Lung (tissue), 17 donors: ENCODE measurements at places on chromosomes 2 and 18. TPM values are rescaled to one million over a fixed set of nuclear protein-coding genes. Genes with fewer than 3 reads are reported as not detected.

Gene ABCG8
- 0.80 TPM for total RNA-seq

GRCh38 chr2:132974467-132975095, 304.6 kb upstream of the LYPD1 start:
- H3K27me3 ChIP-seq = no peaks in the 10 kb centered on the region
- H3K36me3 ChIP-seq = no peaks in the 10 kb centered on the region
- no peak overlapping the region for H3K4me3 ChIP-seq
- no peaks in the 10 kb centered on the region for H3K4me1 ChIP-seq

- DNase-seq = no peak
- no peak overlapping the region for H3K27ac ChIP-seq
- H3K4me1 ChIP-seq = no peaks in the 10 kb centered on the region
These were observed 41.4 kb upstream of the ACTR2 start for GRCh38 chr2:65186093-65186868.

- DNase-seq = no peak
- H3K27ac ChIP-seq = no peak overlapping the region
- no peaks in the 10 kb centered on the region for H3K36me3 ChIP-seq
These were observed 73.6 kb downstream of the MAIP1 start for GRCh38 chr2:200028998-200029397.

Gene DSG4
- total RNA-seq = not detected

DNA sequence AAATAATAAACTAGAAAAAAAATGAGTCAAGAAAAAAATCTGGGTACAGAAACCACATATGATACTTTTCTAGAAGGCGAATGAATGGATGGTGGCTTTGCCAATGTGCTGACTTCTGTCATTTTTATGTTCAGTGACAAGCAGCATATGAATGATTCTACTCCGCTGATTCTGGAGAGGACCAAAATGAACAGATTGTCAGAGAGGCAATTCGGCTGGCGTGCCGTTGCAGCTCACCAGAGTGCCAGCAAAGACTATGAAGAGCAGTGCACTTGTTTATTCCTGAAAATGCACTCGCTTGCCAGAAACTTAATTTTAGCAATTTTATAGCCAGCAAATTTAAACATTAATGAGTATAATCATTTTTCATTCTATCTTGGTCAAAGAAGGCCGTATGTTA, 105.9 kb upstream of the NYAP2 start:
- H3K36me3 ChIP-seq = no peaks in the 10 kb centered on the region
- DNase-seq = no peak
- H3K27me3 ChIP-seq = no peaks in the 10 kb centered on the region
- H3K27ac ChIP-seq = no peak overlapping the region
- H3K4me3 ChIP-seq = no peak overlapping the region

DNA sequence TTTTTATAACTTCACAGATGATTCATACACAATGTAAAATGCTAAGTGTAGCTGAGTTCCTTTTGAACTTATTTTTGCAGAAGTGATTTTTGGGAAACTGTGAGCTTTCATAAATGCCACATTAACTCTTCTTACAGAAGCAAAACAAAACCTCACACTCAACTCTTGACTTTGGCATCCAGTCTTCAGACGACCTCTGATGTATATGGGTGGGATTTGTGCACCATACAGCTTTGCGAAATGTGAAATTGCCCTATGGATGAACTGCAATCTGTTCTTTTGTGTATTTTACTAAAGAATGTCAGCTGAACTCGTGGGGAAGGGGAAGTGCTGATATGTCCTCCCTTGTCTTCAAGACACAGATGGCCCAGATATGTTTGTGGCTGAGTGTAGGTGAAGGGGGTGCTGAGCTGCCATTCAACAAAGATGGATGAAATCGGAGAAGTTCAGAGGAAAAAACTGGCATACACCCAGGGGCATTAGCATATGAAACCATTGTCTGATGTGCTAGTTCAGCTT, 218.3 kb downstream of the PTGR3 start:
- H3K4me3 ChIP-seq = no peak overlapping the region
- no peaks in the 10 kb centered on the region for H3K36me3 ChIP-seq
- H3K4me1 ChIP-seq = no peaks in the 10 kb centered on the region
- H3K27me3 ChIP-seq = no peaks in the 10 kb centered on the region
- DNase-seq = peak; percentile 22

DNA sequence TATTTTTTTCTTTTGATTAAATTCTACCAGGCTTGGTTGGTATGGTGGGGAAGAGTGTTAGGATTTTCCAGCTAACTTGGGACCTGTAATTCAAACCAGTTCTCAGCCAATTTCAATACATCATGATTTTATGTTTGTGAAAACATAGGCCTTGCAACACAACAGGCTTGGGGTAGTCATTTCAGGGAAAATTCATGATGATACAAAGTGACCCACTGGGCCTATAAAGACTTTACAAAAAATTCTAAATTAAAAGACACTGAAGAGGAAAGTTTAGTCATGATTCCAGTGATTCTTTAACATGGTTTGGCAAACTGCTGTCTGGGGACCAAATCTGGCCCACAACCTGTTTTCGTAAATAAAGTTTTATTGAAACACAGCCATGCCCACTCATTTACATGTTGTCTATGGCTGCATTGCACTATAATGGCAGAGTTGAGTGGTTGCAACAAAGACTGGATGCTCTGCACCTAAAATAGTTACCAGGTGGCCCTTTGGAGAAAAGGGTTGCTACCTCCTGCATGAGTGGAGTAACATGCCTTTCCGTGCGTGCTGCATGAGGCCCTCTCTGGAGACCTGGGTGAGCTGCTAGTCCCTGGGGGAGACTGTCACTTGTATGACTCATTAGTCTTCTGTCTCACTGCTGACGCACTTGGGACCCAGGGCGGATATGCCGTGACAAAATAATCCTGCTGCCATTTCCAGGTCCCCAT, 73.6 kb downstream of the NPAS2 start:
- H3K4me1 ChIP-seq = no peaks in the 10 kb centered on the region
- no peaks in the 10 kb centered on the region for H3K27me3 ChIP-seq
- H3K27ac ChIP-seq = no peak overlapping the region
- no peaks in the 10 kb centered on the region for H3K36me3 ChIP-seq

DNA sequence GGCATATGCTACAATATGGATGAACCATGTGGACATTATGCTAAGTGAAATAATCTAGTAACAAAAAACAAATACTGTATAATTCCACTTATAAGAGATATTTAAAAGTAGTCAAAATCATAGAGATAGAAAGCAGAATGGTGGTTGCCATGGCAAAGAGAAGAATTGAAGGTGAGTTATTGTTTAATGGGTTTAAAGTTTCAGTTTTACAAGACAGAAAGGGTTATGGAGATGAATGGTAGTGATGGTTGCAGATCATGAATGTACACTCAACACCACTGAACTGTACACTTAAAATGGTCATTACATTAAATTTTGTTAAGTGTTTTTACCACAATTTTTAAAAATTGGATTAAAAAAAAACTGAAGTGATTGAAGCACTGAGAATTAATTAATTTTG, 298.2 kb upstream of the ZC3H15 start:
- no peak overlapping the region for H3K4me3 ChIP-seq
- no peaks in the 10 kb centered on the region for H3K27me3 ChIP-seq
- no peak overlapping the region for H3K27ac ChIP-seq
- no peaks in the 10 kb centered on the region for H3K36me3 ChIP-seq

Gene EFHD1
- 8.6 TPM for total RNA-seq

- H3K27ac ChIP-seq = peak overlapping the region; percentile 100
- H3K36me3 ChIP-seq = no peaks in the 10 kb centered on the region
- H3K4me1 ChIP-seq = peaks cover 5% of the 10 kb centered on the region
- no peak overlapping the region for H3K4me3 ChIP-seq
- no peaks in the 10 kb centered on the region for H3K27me3 ChIP-seq
- DNase-seq = peak; percentile 39
These were observed 1.3 kb upstream of the SP3 start for GRCh38 chr2:173966274-173967098.

Gene CHAC2
- 4.0 TPM for total RNA-seq

Gene HRH4
- total RNA-seq = 0.54 TPM

GRCh38 chr18:38539371-38539770, 973.8 kb upstream of the CELF4 start:
- no peak overlapping the region for H3K4me3 ChIP-seq
- no peak for DNase-seq
- no peak overlapping the region for H3K27ac ChIP-seq
- H3K4me1 ChIP-seq = no peaks in the 10 kb centered on the region
- no peaks in the 10 kb centered on the region for H3K36me3 ChIP-seq
- H3K27me3 ChIP-seq = no peaks in the 10 kb centered on the region

Gene REG1B
- total RNA-seq = not detected

DNA sequence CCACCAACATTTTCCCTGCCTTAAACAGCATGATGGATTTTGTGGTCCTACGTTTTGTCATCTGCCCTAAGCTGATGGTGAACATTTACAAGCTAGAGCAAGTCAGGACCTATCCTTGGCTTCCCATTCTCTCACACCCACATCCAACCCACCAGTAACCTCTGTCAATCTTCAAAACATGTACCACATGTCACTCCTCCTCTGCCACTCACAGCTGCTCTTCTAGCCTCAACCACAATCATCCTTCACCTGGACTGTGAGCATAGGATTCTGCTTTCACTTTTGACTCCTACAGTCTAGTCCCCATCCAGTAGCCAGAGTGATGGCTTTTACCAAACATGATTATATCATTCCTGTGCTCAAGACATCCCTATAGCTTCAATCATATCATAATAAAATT, 279.8 kb upstream of the DLGAP1 start:
- H3K27me3 ChIP-seq = no peaks in the 10 kb centered on the region
- no peaks in the 10 kb centered on the region for H3K36me3 ChIP-seq
- no peak for DNase-seq
- no peak overlapping the region for H3K4me3 ChIP-seq
- H3K4me1 ChIP-seq = no peaks in the 10 kb centered on the region

GRCh38 chr18:40789286-40789685, 1165.7 kb upstream of the PIK3C3 start:
- H3K4me3 ChIP-seq = no peak overlapping the region
- H3K36me3 ChIP-seq = no peaks in the 10 kb centered on the region
- no peaks in the 10 kb centered on the region for H3K4me1 ChIP-seq
- no peak overlapping the region for H3K27ac ChIP-seq

Gene NUP35
- 28.0 TPM for total RNA-seq

- H3K27me3 ChIP-seq = no peaks in the 10 kb centered on the region
- H3K36me3 ChIP-seq = no peaks in the 10 kb centered on the region
- DNase-seq = no peak
- H3K4me1 ChIP-seq = no peaks in the 10 kb centered on the region
- no peak overlapping the region for H3K27ac ChIP-seq
These were observed 67.5 kb downstream of the TIMM21 start for GRCh38 chr18:74215863-74216262.

GRCh38 chr18:1541478-1541877, 636.8 kb downstream of the ADCYAP1 start:
- no peak overlapping the region for H3K4me3 ChIP-seq
- DNase-seq = no peak
- no peaks in the 10 kb centered on the region for H3K36me3 ChIP-seq
- H3K4me1 ChIP-seq = no peaks in the 10 kb centered on the region
- H3K27me3 ChIP-seq = no peaks in the 10 kb centered on the region
- H3K27ac ChIP-seq = no peak overlapping the region

GRCh38 chr18:27762054-27762453, 414.9 kb downstream of the CDH2 start:
- no peaks in the 10 kb centered on the region for H3K36me3 ChIP-seq
- H3K4me3 ChIP-seq = no peak overlapping the region
- H3K27ac ChIP-seq = no peak overlapping the region
- H3K4me1 ChIP-seq = no peaks in the 10 kb centered on the region
- no peak for DNase-seq
- no peaks in the 10 kb centered on the region for H3K27me3 ChIP-seq

- peak; percentile 67 for DNase-seq
- no peaks in the 10 kb centered on the region for H3K36me3 ChIP-seq
- H3K27ac ChIP-seq = no peak overlapping the region
- H3K4me1 ChIP-seq = peaks cover 6% of the 10 kb centered on the region
- H3K27me3 ChIP-seq = no peaks in the 10 kb centered on the region
These were observed 1.6 kb downstream of the PPM1B start for GRCh38 chr2:44170311-44170717.

- no peaks in the 10 kb centered on the region for H3K4me1 ChIP-seq
- H3K27me3 ChIP-seq = no peaks in the 10 kb centered on the region
- no peak for DNase-seq
- no peak overlapping the region for H3K4me3 ChIP-seq
- H3K36me3 ChIP-seq = no peaks in the 10 kb centered on the region
- no peak overlapping the region for H3K27ac ChIP-seq
These were observed 235.4 kb downstream of the CELF4 start for GRCh38 chr18:37330173-37330572.
